Neural cell (in vitro differentiated cells): ENCODE measurements at places on chromosomes 1 and 21. TPM values are rescaled to one million over a fixed set of nuclear protein-coding genes. Genes with fewer than 3 reads are reported as not detected.

The SF3B4 gene
- polyA plus RNA-seq: 7.8 and 14.1 TPM in 2 replicates

The PCP4 gene
- 9.2 and 10.1 TPM in 2 replicates for polyA plus RNA-seq

The ZBED6 gene
- 5.1 and 6.4 TPM in 2 replicates for polyA plus RNA-seq

The LAD1 gene
- not detected in 2 replicates for polyA plus RNA-seq

The CRYBG2 gene
- polyA plus RNA-seq: 0.18 and 2.5 TPM in 2 replicates

The GSTM1 gene
- not detected in 2 replicates for polyA plus RNA-seq

The LMX1A gene
- 0.47 and 0.52 TPM in 2 replicates for polyA plus RNA-seq

The PRAMEF18 gene
- not detected in 2 replicates for polyA plus RNA-seq

The CELA2A gene
- not detected in 2 replicates for polyA plus RNA-seq

The C1orf115 gene
- 0.42 and 0.88 TPM in 2 replicates for polyA plus RNA-seq

The MYOM3 gene
- not detected in 2 replicates for polyA plus RNA-seq

The CFAP45 gene
- polyA plus RNA-seq: 0.12 TPM in 1 of 2 replicates, not detected in the other

The COL8A2 gene
- 0.98 TPM in 1 of 2 replicates, not detected in the other for polyA plus RNA-seq

The OR2AK2 gene
- not detected in 2 replicates for polyA plus RNA-seq

The FCGR3A gene
- not detected in 2 replicates for polyA plus RNA-seq
